ENCODE measurements at places on chromosomes 4 and X.

- DNase-seq = no peak
These were observed 289.7 kb downstream of the HS3ST1 start for GRCh38 chr4:11138964-11139363.

DNA sequence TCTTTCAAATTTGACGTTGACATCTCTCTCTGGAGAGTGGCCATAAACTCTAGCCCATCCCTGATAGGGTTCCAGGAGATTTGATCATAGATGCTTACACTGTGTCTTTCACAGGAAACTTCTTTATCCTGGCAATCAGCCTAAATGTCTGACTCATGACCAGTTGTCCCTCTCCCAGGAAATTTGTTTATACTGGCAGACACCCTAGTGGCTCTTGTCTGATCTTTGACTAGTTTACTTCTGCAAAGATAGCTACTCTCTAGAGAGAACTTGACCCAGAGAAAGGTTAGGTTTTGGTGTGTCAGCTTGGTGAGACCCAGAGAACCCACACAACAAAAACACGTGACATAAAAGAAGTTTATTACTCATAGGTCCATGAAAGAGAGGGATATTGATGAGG, 509.8 kb downstream of the CENPC start:
- no peak for DNase-seq

DNA sequence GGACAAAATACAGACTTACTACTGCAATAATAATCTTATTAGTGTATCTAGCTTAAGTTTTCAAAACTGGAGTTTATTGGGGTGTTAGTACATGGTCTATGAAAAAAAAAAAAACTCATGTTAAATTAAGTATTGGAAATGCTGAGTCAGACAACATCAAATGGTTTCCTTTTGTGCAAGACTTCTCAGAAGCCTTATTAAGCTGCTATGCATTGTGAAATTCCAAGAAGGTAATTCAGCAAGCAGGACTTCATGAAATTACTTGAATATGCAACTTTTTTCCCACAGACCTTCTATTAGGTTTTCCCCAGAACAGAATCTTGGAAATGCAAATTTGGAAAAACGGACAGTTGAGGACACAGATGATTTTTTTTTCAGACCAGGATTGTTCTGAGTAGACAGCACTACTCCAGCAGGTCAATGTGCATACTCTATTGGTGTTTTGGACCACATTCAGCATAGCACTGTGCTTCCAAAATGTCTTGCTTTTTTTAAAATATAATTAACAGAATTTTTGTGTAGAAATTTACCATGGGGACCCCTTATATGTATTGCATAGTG, 568.8 kb upstream of the TENM3 start:
- DNase-seq = no peak

- no peak for DNase-seq
These were observed 126.6 kb downstream of the NPNT start for GRCh38 chr4:106021737-106022410.

DNA sequence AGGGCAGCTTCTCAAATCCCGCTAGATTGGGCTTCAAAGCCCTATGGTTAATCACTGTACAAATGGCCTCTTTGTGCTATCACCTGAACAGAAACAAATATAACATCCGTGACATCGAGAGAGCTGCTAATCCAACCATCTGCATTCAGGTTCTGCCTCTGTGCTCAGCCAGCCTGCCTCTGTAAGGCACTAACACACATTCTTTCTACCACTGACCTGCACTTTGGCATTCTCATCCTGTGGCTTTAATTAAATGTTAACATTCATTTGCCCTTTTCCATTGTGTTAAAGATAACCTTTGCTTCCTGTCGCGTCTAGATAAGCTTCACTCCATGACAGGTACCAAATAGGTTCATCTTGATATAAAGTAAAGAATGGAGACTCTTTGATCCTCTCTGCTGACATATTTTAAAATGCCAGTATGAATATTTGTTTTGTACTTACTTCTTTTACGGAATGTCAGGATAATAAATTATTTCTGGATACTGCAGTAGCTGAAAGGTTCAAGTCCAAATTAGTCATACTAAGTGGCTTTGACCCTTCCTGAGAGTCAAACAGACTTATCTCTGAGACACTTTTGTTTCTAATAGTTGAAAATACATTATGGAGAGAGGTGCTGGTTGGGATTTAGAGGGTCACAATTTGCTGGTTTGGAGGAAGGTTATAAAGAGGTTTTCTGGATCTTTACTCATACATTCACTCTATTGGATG, 505.7 kb downstream of the PACRGL start:
- no peak for DNase-seq

- DNase-seq = no peak
These were observed 902.1 kb upstream of the NDST4 start for GRCh38 chr4:116015549-116015948.

GRCh38 chrX:9466124-9466495, 1.3 kb downstream of the TBL1X start:
- DNase-seq = peak; percentile 13

GRCh38 chr4:165539801-165540200, 161.0 kb downstream of the CPE start:
- DNase-seq = no peak

- no peak for DNase-seq
These were observed 151.1 kb downstream of the PJA1 start for GRCh38 chrX:69014200-69014599.

- DNase-seq = no peak
These were observed 174.2 kb downstream of the MID1IP1 start for GRCh38 chrX:38975368-38975942.

- no peak for DNase-seq
These were observed 33.1 kb downstream of the SYNPO2 start for GRCh38 chr4:118921786-118922185.

GRCh38 chr4:113147498-113148111, 98.2 kb downstream of the ANK2 start:
- no peak for DNase-seq

- DNase-seq = no peak
These were observed 883 bp upstream of the PPM1K start for GRCh38 chr4:88285235-88285653.

DNA sequence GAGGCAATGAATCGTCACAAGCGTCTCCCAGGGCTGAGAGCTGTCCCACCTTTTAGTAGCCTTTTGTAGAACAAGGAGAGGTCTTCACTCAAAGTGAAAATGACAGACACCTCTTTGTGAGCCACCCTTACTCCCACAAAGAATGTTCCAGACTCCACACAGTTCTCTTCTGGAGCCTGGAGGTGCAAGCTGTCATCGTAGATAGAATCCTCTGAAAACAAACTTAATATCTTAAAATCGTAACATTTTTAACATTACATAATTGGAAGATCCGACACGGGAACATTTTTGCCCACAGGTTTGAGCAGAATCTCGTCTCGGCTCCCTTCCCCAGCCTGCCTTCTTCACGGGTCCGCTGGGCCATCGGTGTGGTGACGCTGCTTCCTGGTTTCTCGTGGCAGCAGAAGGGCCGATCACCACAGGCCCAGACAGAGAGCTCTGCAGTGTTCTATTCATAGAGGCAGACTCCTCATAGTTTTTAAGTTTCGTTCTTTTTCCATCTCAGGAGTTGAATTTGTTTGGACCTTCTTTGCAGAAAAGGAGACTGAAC, 27.7 kb downstream of the WFS1 start:
- no peak for DNase-seq

GRCh38 chr4:164481306-164482091, 272.4 kb upstream of the SMIM31 start:
- no peak for DNase-seq

GRCh38 chr4:48243887-48244286, 25.8 kb downstream of the TEC start:
- DNase-seq = no peak

GRCh38 chrX:49960061-49960460, 37.7 kb downstream of the CLCN5 start:
- DNase-seq = no peak

DNA sequence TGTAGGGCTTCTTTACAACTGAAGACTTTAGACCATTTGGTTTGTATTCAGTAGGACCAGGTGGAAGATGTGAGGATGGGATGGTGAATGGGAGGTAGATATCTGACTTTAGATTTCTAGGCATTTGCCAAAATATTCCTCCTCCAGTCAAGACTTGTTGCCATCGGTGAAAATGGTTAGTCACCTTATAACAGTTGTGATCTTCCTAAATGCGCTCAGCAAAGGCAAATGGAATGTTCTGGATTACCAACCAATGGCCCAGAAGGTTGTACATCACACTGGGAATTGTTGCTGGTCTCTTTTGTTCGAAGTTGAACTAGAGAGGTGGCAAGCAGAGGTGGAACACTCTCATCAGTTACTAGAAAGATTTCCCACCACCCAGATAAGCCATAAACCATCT, 33.9 kb downstream of the TMSB4X start:
- DNase-seq = no peak

DNA sequence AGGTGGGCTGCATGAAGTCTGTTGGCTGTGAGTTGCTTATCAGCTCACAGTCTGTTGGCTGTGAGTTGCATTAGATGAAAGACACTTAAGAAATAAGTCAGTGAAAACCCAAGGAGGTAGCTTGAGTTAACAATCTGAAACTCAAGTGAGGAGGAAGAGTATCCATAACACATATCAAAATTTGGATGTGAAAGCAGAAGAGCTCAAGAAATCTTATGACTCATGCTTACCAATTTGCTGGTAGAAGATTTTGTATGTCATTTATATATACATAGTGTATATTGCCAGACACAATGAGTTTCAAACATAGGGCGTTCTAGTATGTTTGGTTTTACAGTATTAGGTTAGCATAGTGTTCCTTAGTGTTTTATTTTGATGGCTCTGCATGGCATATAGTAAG, 107.4 kb downstream of the DDIT4L start:
- no peak for DNase-seq

DNA sequence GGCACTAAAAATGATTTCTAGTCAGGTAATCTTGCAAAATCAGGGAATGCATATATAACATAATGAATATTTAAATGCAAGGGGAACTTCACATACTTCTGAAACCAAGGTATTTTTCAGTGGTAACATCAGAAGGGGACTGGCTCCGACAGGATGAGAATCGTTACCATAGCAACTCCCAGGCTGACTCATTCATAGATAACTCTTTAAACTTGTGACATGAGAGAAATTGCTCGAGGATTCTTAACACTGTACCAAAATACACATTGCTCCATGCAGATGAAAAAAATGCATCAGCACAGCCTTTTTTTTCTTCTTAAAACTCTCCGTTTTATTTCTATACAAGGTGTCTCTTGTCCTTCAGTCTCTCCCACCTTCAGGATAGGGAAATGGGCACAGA, 114.3 kb downstream of the GABRB1 start:
- peak; percentile 2 for DNase-seq

DNA sequence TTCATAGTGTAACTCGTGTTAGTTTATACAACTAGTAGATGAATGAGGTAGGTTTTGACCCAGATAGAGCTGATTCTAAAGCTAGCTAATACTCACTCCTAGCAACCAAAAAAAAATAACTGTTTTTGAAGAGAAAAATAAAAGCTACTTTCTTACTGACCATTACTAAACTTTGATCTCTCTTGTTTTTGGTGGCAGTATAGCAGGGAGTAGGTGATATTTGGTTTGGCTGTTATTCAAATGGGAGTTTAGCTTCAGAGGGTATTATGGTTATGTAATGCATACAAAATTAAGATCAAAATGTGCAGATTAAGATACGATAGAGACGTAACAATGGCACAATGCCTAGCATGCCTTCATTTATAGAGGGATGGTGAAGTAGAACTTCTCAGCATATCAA, 1104.5 kb downstream of the PCDH19 start:
- DNase-seq = no peak

- DNase-seq = no peak
These were observed 20.9 kb downstream of the NFKB1 start for GRCh38 chr4:102522031-102522440.

DNA sequence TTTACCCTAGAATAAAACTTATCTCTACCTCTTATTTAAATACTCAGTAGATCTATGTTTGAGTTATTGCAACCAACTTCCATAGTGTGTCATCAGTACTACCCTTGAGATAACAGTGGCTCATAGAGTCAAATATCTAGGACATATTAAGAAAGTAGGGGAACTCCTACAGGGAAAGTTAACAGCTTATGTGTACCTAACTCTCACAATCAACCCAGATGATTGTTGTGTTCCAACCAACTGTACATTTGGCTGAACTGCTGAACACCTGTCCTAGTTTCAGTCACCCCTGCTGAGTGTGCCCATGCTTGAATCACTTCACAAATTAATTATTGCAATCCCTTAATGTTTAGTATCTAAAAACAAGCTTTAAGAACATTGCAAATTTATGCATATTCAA, 244.2 kb upstream of the GRID2 start:
- DNase-seq = no peak

DNA sequence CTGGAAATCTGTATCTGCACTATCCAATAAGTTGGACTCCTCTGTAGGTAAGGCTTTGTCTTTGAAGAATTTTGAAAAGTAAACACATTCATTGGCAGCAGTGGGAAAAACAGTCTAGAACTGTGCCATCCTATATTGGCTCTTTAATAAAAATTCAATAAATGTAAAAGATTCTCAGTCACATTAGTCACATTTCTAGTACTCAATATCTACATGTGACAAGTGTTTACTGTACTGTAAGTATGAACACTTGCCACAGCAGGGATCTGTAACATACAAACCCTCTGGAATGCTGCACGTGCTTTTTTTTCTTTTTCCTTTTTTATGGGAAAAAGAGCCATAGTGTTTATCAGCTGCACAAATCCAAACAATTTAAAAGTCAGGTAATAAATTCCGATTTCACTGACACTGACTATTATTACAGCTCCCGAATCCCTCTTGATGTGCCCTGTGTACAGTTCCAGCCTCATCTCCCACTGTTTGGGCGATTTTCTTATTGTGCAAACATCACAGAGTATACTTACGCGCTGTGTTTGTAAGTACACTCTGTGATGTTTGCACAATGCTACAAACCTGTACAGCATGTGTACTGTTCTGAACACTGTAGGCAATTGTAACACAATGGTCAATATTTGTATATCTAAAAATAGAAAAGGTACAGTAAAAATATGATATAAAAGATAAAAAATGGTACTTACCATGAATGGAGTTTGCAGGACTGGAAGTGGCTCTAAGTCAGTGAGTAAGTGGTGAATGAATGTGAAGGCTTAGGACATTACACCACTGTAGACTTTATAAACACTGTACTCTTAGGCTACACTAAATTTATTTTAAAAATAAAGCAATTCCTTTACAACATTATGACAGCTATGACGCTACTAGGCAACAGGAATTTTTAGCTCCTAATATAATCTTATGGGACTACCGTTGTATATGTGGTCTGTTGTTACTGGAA, 8.7 kb downstream of the PYURF start:
- no peak for DNase-seq

GRCh38 chrX:56382278-56382677, 150.1 kb downstream of the KLF8 start:
- no peak for DNase-seq

- no peak for DNase-seq
These were observed 971.8 kb upstream of the AGA start for GRCh38 chr4:178414042-178414441.

DNA sequence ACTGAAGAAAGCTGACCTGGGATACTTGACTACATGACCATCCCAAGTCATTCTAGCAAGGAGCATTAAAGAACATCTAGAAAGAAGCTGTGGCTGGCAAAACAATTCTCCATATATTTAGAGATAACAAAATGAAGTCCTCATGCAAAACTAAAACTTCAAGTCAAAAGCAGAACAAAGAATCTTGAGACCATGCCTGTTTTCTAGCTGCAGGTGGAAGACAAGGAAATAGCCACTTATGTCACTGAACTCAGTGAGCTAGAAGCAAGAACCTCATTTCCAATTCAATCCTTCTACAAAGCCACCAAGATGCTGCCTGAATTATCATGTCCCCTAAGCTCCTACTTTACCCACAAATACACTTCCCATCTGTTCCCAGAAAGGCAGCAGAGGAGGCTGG, 13.8 kb downstream of the USP46 start:
- DNase-seq = no peak

GRCh38 chr4:36254371-36254770, 10.1 kb upstream of the ARAP2 start:
- no peak for DNase-seq
